ENCODE measurements at places on chromosomes 5 and 9.

DNA sequence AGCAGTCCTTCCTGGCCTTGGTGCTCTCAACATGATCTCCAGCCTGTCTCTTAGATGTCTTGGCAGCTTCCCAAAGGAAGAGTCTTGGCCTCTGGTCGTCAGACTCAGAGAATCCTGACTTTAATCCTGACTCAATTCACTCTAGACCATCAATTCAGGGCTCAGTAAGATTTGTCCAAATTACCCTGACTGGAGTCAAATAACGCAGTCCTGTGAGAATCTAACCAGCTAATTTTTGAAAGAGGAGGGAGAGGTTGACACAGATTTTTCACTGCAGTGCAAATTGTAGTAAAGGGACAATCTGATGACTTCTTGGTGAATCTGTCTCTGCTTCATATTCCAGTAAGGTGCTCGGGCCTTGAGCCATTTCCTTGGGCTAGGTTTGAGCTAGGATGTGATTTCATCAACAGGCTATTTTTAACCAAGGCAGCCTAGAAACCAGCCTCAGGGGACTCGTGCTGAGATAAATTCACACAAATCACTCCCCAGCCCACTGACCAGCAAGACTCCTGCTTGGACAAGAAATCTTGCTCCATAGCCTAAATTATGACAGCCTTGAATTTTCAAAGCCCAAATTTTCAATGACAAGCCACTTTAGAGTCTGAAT, 257.4 kb downstream of the ENC1 start:
- DNase-seq = no peak

DNA sequence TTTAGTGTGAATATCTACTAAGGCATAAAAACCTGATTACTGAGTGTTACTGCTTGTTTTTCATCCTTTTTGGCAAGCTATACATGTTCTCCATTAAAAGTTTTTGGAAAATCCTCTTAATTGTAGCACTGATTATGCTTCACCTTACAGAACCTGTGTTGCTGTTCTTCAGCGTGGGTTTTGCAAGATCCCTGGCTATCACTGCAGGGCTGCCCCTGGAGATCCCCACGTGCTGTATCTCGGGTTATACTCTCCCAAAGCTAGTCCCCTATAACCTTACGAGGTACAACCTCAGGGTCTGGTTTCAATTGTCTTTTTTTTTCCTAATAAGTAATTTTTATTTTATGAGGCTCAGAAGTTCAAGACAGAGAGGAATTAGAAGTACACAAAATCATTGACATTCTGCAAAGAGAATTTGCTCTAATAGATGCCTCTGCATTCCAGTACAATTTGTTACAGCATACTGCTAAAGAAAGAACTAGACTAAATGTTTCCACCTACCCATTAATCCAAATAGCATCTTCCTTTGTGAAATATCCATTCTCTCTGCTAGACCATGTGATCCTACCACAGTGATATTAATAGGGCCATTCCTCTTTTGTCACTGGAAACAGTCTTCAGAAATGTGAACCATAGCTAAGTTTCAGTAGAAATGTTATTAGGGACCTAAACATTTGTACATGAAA, 25.8 kb upstream of the CAMK4 start:
- DNase-seq = no peak

GRCh38 chr5:66561256-66561990, 34.8 kb upstream of the MAST4 start:
- DNase-seq = no peak

GRCh38 chr5:80990527-80990926, 30.4 kb downstream of the RASGRF2 start:
- DNase-seq = no peak

DNA sequence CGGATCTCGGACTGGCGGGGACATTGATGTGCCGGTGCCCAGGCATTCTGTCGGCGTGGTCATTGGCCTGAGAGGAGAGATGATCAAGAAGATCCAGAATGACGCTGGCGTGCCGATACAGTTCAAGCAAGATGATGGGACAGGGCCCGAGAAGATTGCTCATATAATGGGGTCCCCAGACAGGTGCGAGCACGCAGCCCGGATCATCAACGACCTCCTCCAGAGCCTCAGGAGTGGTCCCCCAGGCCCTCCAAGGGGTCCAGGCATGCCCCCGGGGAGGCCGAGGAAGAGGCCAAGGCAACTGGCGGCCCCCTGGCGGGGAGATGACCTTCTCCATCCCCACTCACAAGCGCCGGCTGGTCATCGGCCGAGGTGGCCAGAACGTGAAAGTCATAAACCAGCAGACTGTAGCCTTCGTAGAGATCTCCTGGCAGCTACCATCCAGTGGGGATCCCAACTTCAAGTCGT, 106.5 kb upstream of the MTAP start:
- no peak for DNase-seq

- no peak for DNase-seq
These were observed 530.2 kb upstream of the FAM174A start for GRCh38 chr5:100004969-100005368.

DNA sequence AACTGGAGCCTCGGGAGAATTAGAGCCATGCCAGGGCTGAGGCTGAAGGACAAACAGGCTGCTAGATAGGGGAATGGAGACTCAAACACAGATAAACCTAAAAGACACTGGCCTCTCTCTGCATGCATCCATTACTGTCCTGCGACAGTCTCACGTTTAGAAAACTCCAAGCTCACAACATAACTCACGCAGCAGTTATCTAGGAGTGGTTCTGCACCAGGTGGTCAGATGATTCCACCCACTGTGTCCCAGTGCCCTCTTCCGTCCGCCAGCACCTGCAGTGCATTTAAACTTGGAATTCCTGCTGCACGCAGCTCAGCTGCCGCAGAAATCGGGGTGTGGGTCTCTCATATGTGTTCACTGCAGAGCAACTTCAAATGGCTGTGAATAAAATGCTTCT, 272.6 kb upstream of the IRX2 start:
- DNase-seq = no peak

- DNase-seq = no peak
These were observed 801.9 kb upstream of the ACO1 start for GRCh38 chr9:31582561-31582960.

GRCh38 chr9:130427326-130427725, 17.4 kb upstream of the ASS1 start:
- no peak for DNase-seq

- no peak for DNase-seq
These were observed 86.8 kb upstream of the TBC1D2 start for GRCh38 chr9:98342098-98342819.

DNA sequence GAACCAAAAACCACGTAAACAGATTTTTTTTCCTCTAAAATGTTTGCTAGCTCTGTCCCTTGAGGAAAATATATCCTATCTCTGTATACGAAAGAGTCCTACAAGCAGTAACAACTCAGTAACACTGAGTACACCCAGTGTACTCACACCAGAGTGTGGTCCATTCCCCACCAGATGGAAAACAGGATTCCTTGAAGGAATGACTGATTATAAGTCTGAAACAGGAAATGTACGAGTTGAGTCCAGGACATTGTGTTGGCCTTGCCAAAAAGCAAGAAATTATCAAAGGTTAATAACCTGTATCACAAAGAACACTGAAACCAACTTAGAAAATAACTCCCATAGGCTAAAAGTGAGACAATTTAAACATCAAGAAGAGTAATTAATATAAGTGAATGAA, 20.4 kb downstream of the GOLPH3 start:
- no peak for DNase-seq

GRCh38 chr5:110753600-110753999, 14.8 kb downstream of the SLC25A46 start:
- peak; percentile 9 for DNase-seq

DNA sequence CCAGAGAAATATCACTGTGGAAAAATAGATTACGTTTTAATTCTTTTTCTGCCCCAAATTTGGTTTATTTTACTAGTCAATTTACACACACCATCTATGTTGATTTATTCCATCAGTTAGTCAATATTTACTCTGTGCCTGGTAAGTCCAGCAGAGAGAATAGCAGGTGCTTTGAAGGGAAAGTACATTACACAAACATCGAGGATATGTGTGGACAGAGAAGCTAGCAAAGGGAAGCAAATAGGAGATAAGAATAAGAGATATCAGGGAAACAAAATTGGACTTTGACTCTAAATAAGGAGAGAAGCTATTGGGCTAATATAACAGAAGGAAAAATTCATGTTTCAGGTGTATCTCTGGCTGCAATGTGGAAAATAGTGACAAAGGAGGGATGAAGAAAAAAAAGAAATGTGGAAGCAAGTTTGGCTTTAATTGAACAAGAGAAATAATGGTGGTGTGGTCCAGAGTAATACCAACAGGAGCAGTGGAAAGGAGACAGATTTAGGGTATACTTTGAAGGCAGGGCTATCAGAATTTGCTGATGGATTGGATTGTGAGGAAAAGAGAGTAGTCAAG, 587.7 kb upstream of the CDH6 start:
- DNase-seq = no peak

GRCh38 chr5:134345996-134346395, 21.0 kb downstream of the CDKL3 start:
- no peak for DNase-seq

DNA sequence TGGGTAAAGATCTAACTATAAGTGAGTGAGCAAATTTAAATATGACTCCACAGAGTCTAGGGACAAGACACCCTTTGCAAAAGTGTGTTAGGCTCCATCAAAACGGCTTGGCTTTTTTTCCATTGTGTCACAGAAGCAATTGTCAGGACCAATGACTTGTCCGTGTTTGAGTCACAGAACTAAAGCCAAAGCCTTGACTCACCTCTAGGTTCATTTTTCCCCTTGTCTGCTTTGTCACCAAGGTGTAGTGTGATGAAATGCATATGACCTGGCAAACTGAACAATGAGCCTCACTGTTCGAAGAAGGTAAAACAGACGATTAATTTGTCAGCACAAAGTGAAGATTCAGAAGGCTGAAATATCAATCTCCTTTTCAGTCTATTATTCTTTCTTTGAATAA, 331.0 kb downstream of the GLIS3 start:
- DNase-seq = no peak

DNA sequence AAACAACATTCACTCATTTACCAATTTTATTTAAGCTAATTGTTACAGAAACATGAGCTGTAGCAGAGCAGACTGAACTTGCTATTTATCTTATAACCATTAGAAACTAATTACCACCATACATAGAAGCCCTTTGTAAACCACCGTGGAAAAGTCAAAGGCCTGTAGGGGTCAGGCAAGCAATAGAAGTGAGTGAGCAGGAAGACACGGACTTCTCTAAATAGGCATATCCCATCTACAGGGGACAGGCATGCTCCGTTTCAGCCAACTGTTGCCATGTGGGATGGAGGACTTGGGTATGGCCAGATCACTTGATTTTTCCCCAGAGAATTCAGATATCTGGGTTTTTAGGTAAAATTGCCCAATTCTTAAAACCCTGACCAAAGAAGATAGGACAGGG, 44.8 kb downstream of the PRRC1 start:
- DNase-seq = peak; percentile 26

- no peak for DNase-seq
These were observed 78.1 kb downstream of the NDUFAF2 start for GRCh38 chr5:61023131-61023530.

- DNase-seq = no peak
These were observed 35.9 kb downstream of the CRB2 start for GRCh38 chr9:123391946-123392345.

GRCh38 chr5:31502506-31502905, 29.4 kb downstream of the DROSHA start:
- DNase-seq = no peak
